HEK293T (cell line): ENCODE measurements at places on chromosomes 12 and 14.

DNA sequence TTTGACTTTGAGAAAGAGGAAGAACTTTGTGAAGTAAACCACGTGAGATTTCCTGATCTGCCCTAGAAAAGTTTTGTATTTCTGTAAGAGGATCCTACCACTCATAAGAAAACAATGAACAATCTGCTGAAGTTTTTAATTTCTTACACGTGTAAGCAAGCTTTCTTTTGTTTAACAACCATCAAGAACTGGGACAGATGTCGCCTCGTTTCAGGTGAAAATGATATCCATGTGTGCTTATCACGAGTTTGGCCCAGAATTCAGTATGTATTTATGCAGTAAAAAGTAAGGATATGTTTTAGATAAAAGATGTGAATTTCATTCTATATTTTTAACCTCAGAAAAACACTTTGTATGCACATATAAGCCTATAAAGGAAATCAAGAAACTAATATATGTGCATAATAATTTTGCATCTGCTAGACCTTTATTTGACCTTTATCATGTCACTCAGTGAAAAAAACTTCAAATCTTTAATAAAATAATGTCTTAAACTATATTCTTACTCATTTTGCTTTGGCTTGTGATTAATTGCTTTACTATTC, 56.9 kb upstream of the DHRS4 start:
- DNase-seq, result no peak

- no peak for DNase-seq
These were observed 113.3 kb downstream of the CALM1 start for GRCh38 chr14:90510159-90510558.

GRCh38 chr12:113980537-113981337, 14.6 kb upstream of the RBM19 start:
- peak; percentile 61 for DNase-seq

- DNase-seq, result no peak
These were observed 130.8 kb upstream of the PTPRQ start for GRCh38 chr12:80313209-80313608.

DNA sequence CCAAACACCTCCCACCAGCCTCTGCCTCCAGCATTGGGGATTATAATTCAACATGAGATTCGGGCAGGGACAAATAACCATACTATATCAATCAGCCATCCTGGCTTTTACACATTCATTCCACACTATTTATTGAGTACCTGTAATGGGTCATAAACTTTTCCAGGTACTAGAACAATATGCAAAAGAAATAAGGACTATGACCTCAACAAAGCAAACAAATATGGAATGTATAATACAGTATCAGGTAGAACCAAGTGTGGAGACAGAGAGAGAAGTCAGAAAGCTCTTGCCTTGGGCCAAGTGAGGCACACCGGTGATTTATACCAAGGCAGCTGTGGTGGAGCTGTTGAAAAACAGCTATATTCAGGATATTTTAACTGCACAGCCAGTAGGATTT, 116.3 kb downstream of the TSPAN8 start:
- DNase-seq, result no peak

DNA sequence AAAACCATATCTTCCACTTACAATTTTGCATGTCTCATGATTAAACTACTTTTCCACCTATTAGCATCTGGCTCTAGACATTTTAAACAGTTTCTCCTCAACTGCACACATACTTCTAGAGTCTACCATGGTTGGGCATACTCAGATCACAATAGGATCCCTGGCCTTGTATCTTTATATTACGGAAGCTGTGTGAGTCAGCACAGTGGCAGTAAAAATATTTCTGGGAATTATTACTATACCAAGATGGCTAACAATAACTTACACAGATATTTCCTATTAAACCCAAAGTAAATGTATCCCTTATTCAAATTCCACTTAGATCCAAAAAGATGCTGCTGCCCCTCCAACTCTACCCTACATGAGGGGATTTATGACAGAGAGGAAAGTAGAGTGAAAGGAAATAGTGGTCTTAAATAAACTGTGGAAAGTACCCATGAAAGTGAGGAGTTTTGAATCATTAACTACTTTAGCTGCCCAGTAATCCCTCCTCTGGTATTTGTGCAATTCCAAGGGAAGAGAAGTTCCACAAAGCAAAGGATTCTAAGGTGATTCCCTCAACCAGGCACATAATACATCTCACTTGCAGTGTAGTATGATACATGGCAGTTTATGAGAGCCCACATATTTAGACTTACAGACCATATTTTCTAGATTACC, 14.0 kb upstream of the CPSF6 start:
- no peak for DNase-seq

DNA sequence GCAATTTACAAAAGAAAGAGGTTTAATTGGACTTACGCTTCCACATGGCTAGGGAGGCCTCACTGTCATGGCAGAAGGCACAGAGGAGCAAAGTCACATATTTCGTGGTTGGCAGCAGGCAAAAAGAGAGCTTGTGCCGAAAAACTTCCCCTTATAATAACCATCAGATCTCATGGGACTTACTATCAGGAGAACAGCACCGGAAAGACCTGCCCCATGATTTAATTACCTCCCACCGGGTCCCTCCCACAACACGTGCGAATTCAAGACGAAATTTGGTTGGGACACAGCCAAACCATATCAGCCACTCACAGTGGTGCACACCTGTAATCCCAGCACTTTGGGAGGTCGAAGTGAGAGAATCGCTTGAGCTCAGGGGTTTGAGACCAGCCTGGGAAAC, 68.5 kb downstream of the FBXL14 start:
- DNase-seq, result no peak

DNA sequence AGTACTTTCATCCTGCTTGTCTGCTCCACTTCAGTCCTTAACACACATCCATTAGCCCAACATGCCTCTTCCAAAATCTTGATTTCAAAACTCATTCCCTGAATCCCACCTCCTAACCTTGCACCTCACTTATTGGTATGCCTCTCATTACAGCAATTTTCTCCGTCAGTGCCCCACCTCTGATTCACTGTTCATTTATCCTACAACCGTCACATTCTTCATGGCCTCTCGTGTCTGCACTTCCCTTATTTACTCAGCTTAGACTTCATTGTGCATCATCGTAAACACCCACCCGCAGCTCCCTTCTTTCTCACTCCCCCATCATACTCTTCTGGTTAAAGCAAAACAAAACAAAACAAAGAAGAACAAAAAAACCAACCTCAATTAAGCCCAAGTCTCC, 160.6 kb upstream of the HMGA2 start:
- DNase-seq, result no peak
